ENCODE measurements at places on chromosomes 1 and 21.

GRCh38 chr1:181081395-181081794 is 7.1 kb upstream of the IER5 start:
- DNase-seq: no peak

DNA sequence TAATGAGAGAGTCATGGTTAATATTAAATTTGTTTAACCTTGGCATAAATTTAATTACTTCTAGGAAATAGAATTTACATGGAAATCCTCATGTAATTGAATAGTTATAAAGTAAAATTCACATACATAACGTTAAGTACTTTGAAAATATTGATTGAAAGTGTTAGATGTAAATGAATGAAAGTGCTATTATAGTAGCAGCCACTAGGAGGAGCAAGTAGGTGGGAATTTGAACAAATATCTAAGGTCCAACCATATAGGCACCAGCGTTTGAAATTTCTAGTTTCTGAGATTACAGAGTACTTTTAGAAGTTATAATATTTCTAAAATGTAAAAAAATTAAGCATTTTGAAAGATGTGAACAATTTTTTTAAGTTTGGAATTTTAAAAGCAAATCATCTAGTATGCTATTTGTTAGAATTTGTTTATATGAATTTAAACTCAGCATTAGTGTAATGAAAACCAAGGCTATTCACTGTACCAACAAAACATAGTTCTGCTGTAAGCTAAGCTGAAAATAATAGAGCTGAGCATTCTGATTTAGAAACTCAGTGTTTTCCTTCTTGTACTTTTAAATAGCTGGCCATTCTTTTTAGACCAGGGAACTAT is 3.3 kb downstream of the B3GALT2 start:
- DNase-seq: no peak

- no peak for DNase-seq
Measured at GRCh38 chr1:219566951-219567947, 45.7 kb downstream of the ZC3H11B start.

- no peak for DNase-seq
Measured at GRCh38 chr1:225592362-225593025, 60.4 kb downstream of the ENAH start.

- DNase-seq: no peak
Measured at GRCh38 chr1:17581389-17582123, 42.1 kb downstream of the ARHGEF10L start.

- DNase-seq: no peak
Measured at GRCh38 chr1:233293556-233294446, 1.7 kb downstream of the PCNX2 start.

- DNase-seq: no peak
Measured at GRCh38 chr1:15062479-15063099, 91.0 kb upstream of the TMEM51 start.

DNA sequence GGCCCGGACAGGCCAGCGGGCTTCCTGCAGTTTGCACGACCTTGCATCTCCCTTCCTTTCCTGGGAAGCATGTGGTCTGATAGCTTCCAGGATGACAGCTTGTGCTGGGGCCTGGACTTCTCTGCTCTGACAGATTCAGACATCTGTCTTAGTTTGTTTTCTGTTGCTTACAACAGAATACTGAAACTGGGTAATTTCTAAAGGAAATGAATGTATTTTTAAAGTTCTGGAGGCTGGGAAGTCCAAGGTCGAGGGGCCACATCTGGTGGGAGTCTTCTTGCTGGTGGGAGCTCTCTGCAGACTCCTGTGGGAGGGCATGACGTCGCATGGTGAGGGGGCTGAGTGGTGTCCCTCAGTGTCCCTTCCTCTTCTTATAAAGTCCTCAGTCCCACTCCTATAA is 35.3 kb upstream of the TENT5B start:
- no peak for DNase-seq

GRCh38 chr1:240235521-240236288 is 144.0 kb downstream of the FMN2 start:
- no peak for DNase-seq

GRCh38 chr21:37536616-37537278 is 170.2 kb downstream of the DYRK1A start:
- DNase-seq: no peak

DNA sequence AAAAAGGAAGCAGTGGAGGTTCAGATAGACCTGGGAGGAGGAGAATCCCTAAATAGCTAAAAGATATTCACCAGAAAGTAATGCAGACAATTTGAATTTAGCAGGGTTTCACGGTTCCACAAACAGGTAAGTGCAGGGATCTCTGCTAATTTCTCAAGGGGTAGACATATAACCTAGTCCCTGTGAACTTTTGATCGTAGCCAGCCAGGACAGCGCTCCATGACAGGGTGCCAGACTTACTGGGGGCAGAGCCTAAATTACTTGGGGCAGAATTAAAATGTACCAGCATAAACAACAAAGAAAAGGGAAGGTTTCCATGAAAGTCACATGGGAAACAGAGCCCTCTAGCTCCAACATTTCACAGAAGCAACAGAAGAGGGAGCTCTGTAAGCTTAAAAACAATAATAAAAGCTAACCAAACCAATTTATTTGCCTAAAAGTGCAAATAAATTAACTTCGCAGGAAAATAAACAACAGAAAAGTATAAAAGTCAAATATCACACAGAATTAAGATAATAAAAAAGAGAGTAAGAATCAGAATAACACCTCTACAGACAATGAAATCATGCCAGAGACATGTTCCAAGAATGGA is 198.3 kb downstream of the DUSP10 start:
- DNase-seq: no peak

GRCh38 chr1:20429296-20429695 is 56.7 kb downstream of the CAMK2N1 start:
- no peak for DNase-seq

- no peak for DNase-seq
Measured at GRCh38 chr1:156310962-156311361, 11.9 kb upstream of the VHLL start.

Data from activated CD4-positive, CD25-positive, alpha-beta regulatory T cell treated with anti-CD3 and anti-CD28 coated beads, Interleukin-2, amount 50 U/mL, for 72 hours (primary cell).